Fibroblast of mammary gland (primary cell): ENCODE measurements at places on chromosomes 12 and 14.

GRCh38 chr14:61254808-61255526, 26.2 kb downstream of the TMEM30B start:
- no peak for DNase-seq

- DNase-seq = no peak
Observed at GRCh38 chr12:62351326-62351725, 91.1 kb downstream of the USP15 start.

- no peak for DNase-seq
Observed at GRCh38 chr14:42535397-42535796, 928.7 kb downstream of the LRFN5 start.

GRCh38 chr14:23080474-23080873, 14.5 kb downstream of the ACIN1 start:
- no peak for DNase-seq

DNA sequence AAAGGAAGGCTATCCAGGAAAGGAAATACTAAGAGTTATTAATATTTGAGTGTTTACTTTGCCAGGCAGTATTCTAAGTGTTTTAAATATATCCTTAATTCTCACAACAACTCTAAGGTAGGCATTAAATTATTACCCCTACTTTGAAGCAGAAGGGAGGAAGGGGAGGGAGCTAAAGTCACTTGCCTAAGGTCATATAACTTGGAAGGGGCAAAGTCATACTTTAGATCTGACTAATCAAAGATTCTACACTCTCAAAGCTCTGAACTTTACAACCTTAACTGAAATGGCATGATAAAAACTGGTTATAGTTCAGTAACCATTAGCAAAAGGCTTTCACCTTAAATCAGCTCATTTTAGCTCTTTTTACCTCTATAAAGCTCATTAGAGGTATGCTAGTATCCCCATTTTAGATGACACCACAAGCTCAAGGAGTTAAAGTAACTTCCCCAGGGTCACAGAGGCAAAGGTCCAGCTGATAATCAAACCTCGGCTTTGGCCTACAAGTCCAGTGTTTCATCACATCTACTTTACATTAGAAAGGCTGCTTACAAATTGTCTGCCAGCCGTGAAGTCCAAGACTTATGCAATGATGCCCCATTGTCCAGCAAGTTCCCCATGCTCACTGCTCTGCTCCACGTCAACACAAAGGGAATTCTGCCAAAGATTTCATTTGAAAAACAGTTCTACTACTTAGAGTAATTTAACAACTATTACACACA, 223.9 kb downstream of the MED13L start:
- DNase-seq = peak; percentile 94

DNA sequence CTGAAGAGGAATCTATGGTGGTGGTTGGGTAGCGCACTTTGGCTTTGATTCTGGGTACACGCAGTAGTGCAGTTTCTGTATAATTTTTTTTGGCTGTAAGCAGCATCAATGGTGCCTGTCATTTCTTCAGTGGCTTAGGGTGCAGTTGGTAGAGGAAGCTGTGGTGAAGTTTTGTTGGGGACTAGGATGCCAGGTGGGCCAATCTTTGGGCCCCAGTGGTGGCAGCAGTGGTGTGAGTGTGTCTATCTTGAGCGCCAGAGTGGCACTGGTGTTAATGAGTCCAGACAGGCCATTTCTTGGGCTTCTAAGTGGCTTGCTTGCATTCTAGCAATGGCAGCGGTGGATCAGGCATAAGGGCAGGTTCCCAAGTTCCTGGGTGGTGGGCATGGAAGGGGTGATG, 33.8 kb upstream of the CCND2 start:
- no peak for DNase-seq

- DNase-seq = no peak
Observed at GRCh38 chr14:103528146-103528586, 830 bp upstream of the TRMT61A start.

GRCh38 chr12:15118955-15119354, 102.3 kb downstream of the RERG start:
- DNase-seq = no peak

DNA sequence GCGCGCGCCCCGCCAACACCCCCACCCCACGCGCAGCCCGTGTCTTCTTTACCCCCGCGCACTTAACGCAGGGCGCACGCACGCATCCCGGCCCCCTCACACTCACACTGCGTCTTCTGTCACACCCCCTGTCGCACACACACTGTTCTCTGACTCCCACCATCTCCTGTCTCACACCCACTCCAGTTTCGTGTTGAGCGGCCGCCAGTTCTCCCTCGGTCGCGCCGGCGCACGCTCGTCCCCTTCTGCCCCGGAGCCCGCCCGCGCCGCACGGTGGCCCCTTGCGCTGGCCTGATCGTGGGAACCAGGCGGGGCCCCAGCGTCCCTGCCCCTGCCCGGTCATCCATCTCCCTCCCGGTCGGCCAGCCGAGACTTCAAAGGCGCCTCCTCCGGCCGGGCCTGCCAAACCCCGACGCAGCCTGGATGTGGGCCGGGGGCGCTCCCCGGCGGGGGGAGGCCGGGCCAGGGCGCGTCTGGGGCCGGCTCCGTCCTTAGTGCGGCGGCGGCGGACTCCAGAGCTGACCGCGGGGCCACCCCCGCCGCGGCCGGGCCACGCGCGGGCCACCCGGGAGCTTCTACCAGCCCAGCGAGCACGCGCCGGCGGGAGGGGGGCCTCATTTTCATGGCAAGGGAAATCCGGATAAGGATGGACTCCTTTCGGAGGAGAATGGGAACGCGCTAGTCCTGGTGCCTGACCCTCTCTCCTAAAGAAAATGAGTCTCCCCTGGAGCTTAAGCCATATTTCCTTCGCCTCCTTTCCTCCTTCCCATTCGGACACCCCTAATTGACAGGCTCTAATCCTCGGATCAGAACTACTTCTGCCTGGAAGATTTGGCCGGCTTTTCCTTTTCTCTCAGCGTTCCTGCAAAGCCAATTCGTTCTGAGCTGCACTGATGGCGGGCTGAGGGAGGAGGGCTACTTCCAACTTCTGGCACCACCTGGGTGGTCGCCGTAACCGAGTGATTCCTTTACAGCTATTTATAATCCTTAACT, 82.0 kb upstream of the HMGA2 start:
- DNase-seq = peak; percentile 39

- DNase-seq = no peak
Observed at GRCh38 chr12:28776913-28777422, 372.1 kb upstream of the FAR2 start.

GRCh38 chr12:105330931-105331804, 677 bp downstream of the C12orf75 start:
- no peak for DNase-seq

DNA sequence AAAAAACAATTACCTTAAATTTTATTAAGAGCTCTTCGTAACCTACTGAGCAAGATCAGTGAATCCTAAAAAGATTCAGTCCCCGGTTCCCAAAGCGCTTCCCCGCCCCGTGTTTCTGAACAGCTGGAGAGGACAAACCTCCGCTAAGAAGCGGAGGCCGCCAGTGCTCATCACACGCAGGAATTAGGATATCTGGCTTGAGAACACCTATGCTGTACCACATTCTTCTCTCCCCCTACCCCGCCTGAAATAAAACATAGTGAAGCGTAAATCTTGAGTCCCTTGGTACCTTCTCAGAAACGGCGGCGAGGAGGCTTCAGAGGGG, 774 bp upstream of the WDR20 start:
- no peak for DNase-seq

- DNase-seq = no peak
Observed at GRCh38 chr14:93033983-93034670, 81.6 kb downstream of the ITPK1 start.

DNA sequence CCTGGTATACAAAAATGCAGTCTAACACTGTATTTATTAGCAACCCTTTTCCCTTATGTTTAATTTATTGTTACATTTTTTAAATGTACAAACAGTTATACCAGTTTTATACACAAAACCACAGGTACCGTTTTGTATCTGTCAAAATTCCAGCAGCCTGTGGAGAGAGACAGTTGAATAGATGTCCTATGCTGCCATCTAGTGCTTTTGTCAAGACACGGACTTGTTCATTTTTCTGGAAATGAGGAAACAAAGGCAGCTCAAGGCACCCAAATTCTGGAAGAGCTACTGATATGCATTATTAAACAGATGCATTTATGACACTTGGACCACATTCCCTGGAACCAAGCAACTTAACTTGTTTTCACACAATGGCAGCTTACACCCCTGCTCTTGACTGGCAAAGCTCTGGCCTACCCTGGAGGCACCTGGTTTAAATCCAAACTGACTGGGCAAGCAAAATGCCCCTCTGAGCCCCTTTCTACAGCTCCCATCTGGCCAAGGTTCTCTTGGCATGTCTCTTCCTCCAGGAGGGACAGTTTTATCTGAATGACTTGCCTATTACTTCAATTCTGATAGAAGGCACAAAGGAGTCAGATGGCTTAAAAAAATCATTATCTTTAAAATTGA, 286.9 kb upstream of the PRKD1 start:
- peak; percentile 89 for DNase-seq

- no peak for DNase-seq
Observed at GRCh38 chr12:47303207-47303606, 223.4 kb upstream of the AMIGO2 start.
